Vagina (tissue), 2 donors: ENCODE measurements at places on chromosomes 7 and 10.

DNA sequence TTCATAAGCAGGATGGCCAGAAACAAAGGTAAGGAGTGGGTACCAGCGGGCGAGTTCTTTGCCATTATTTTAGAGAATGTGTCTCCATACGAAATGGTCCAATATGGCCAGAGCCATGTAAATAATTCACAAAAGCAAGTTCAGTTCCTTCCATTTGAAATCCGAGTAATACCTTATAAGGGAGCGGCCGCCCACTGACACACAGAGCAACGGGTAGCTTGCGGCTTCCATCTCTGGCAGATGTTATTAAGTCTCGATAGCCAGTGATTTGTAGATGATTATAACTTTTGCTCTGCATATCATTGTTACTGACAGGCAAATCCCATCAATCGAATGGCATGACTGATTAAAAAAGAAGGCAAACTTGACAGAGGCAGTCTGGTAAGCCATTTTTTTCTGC is 63.2 kb downstream of the GFRA1 start:
- no peak for DNase-seq
- peaks cover 13% of the 10 kb centered on the region for H3K4me1 ChIP-seq
- no peaks in the 10 kb centered on the region for H3K27me3 ChIP-seq
- H3K4me3 ChIP-seq, result no peak overlapping the region
- H3K36me3 ChIP-seq, result no peaks in the 10 kb centered on the region
- H3K27ac ChIP-seq, result no peak overlapping the region

DNA sequence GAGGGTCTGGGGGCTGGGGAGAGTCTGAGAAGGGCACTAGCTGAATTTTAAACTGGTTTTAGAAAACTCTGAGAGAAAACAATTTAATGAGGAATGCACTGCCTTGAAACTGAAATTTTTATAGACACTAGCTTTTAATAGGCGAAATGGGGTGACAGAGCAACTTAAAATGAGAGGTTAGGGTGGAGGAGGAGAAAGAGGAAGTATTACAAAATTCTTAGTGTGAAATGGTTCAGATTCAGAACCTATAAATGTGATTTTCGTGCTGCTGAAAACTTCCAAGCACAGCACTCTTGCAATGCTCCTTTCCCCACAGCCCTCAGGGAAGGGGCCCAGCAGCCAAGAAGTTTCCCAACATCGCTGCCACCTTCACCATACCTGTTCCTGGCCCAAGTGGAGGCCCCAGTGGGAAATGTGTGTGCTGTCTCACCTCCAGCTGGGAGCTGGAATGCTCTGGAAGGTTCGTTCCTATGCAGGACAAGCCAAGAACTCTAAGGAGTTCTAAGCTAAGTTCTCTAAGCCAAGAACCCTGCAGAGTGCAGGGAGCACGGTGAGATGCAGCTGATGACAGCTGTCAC is 60.0 kb downstream of the ATXN7L1 start:
- H3K36me3 ChIP-seq, result no peaks in the 10 kb centered on the region
- H3K27ac ChIP-seq, result peak overlapping the region; percentile 2
- H3K4me1 ChIP-seq, result peaks cover 20% of the 10 kb centered on the region
- DNase-seq, result no peak

- H3K27me3 ChIP-seq, result no peaks in the 10 kb centered on the region
- H3K4me1 ChIP-seq, result no peaks in the 10 kb centered on the region
- DNase-seq, result no peak
- no peak overlapping the region for H3K27ac ChIP-seq
These were observed 7.1 kb downstream of the CDC14C start for GRCh38 chr7:48931481-48931880.

DNA sequence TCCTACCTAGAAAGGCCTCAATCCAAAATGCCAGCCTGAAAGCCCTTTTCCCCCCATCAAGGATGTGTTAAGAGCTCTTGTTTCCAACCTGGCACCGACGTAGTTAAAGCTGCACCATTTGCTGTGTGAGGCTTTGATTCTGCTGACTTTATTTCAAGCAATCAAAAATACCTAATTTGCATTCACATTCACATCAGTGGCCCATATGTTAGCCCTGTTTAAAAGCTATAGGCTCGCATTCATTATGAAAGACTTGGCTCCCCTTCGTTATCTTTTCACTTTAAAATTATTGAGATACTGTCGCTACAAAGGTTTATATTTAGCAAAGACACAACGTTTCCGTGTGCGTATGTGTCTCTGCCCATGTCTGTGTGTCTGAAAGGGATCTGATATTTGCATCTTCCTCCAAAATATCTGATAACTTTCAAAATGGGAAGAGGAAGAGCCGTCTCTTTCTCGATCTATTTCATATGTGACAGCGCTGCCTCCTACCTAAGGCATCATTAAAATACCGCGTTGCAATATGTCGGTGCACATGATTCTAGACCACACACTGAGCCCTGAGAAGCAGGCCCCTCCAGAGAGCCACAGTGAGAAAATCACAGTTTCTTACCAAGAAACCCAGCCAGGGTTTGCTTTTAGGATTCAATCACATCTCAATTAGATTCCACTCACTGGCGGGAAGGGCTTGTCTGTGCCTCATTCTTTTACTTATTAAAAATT is 57.1 kb upstream of the ITPRID1 start:
- no peak for DNase-seq
- H3K36me3 ChIP-seq, result no peaks in the 10 kb centered on the region
- H3K27me3 ChIP-seq, result no peaks in the 10 kb centered on the region

DNA sequence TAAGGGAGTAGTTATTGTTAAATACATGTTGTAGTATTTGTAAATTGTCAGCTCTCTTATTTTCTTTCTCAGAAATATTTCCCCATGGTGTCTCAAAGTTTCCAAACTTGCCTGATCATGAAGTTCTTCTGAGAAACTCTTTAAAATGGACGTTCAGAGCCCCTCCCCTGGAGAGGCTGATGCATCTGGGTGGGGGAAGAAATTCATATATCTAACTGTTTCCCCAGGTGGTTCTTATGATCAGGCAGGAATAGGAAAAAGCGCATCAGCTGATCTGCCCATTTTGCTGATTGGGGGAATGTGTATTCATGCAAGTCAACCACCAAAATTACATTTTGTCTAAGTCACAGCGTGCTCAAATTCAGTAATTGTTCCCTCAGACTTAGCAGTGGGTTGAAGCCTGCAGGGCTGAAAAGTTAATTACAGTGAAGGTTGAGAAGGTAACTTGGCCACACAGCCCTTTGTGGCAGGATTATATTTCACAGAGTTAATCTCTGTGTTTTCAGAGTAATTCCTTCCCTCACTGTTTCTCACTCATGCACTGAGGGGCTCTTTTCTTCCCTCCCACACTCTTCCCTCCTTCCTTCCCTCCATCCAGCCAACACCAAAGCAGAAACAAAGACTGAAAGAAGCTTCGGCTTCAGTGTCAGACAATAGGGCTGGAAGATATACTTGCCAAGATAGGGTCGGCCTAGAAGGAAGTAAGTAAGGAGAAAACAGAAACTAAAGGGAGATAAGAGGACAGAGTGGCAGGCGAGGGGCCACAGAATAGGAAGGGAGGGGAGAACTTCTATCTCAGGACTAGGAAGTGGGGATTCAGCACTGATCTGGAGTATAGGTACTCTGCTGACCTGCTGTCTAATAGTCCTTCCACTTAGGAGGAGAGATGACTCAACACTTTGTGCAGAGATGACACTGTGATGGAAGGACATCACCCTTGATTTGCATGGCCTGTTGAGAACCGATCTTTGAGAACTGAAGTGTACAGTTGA is 50.5 kb upstream of the STARD3NL start:
- H3K27ac ChIP-seq, result no peak overlapping the region
- H3K4me1 ChIP-seq, result no peaks in the 10 kb centered on the region
- H3K4me3 ChIP-seq, result no peak overlapping the region
- no peaks in the 10 kb centered on the region for H3K36me3 ChIP-seq
